ENCODE measurements at places on chromosomes 3 and 15.
A peak's percentile ranks its signal among the peaks of the same experiment; 100 is the strongest.

- DNase-seq, result no peak
Measured at GRCh38 chr3:10294030-10294586, 1.4 kb upstream of the GHRL start.

DNA sequence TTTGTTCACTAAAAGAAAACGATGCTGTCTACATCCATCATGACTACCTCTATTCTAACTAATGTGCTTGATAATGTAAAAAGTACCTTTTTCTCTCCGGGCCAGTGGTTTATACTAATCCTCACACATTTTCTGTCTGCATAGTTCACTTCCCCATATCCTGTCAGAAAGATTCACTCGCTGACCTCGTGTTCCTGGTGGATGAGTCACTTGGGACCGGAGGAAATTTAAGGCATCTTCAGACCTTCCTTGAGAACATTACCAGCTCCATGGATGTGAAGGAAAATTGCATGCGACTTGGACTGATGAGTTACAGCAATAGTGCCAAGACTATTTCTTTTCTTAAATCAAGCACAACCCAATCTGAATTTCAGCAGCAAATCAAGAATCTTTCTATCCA lies 33.8 kb downstream of the COL6A5 start:
- no peak for DNase-seq

DNA sequence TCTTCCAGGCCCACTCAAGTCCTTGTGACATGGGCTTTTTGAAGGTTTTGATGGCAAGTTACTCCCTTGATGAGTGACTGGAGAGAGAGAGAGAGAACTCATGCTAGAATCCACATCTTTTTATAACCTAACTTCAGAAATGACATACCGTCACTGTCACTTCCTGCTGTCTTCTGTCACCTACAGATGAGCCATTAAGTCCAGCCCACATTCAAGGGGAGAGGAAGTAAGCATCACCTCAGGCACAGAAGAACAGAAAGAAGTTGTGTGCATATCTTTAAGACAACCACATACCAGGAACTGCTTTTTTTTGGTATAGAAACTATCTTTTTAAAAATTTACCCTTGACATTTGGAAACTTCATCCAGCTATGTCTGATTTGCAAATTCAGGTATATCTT lies 16.6 kb upstream of the TXNRD3 start:
- DNase-seq, result no peak

DNA sequence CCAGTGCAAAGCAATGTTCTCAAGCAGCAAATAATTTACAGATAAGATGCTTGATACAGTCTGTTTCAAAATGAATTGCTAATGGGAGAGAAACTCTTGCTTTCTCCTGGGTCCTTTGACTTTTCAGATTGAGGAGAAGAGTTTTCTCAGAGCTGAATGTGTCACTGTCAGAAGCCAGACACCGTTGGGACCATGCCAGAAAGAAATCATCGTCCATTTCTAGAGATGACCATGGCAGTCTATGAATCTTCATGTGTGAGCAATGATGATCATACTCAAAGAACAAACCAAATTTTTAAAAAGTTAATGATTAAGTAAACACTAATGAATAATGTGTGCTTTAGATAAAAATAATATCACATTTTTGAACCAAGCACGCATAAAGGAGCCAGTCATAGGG lies 77.6 kb downstream of the ZNF385D start:
- no peak for DNase-seq

DNA sequence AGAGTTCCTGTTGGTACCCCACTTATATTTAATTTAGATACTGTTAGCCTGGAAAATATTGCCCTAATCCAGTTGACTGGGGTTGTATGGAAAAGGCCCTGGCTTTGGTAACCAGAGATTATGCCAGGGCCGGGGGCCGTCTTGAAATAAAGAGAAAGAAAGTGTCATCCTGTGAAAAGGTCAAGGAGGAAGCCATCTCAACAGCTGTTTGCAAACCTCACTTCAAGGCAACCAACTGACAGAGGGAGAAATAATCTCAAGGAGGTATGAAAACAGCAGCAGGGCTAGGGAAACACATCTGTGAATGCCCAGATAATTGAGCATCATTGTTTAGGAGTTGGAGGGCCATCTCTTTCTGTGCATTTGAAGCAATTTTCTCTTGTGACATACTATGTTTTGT lies 190.8 kb downstream of the SUCLG2 start:
- DNase-seq, result no peak

GRCh38 chr15:37094333-37094914 lies 5.9 kb downstream of the MEIS2 start:
- DNase-seq, result no peak

DNA sequence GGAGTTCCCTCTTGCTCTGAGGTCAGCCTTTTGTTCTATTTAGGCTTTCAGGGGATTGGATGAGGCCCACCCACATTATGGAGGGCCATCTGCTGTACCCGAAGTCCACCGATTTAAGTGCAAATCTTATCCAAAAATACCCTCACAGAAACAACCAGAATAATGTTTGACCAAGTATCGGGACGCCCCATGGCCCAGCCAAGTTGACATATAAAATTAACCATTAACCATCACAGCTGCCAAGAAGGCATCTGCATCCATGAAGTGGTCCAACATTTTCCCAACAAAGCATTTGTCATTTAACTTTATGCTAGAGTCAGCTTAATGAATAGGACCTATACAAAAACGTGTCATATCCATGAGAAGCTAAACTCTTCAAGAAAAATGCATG lies 46.2 kb upstream of the TBC1D23 start:
- DNase-seq, result no peak

- no peak for DNase-seq
Measured at GRCh38 chr15:91192690-91193377, 92.8 kb downstream of the SV2B start.

DNA sequence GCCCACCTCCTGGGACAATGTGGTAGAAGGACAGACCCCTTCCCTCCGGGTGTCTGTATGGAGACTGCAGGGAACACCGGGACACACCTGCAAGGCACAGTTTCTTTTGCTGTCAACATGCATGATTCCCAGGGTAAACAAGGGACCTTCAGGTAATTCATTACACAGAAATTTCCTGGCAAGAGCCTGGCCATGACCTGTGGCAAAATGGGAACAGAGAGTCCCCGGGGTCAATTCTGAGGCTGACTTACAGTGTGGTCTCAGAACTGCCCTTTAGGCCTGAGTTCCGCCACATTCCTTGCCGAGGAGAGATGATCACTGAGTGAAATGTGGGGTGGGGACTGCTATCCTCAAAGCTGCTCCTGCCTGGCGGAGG lies 6.3 kb downstream of the STARD5 start:
- DNase-seq, result no peak

- no peak for DNase-seq
Measured at GRCh38 chr3:46318207-46318927, 35.5 kb upstream of the CCR2 start.

DNA sequence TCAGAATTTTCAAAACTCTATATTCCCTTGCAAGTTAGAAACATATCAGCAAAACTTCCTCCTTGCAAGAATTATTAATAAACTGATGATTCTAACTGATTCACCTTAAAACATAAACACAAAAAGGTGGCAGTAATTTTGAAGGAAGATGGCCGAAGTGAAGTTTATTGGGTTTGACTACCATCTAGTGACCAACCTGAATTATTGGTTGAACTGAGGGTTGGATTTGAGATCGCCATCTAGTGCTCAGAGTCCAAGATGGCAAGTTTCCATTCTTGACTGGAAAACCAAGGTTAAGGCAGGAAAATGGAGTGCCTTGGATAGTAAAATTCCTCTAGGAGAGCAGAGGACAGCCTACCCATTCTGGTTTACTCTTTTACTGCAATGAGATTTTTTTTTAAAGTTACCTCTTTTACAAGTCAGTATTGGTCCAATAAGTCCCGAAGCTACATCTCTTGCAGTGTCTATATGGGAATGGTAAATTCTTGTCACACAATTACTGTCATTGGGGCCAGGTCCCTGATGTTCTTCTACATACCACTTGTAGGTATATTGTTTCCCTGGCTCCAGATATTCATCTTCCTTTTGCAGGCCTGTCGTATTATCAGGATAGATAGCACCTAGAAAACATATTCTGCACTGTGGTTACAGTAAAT lies 51.6 kb upstream of the CP start:
- DNase-seq, result peak; percentile 40

DNA sequence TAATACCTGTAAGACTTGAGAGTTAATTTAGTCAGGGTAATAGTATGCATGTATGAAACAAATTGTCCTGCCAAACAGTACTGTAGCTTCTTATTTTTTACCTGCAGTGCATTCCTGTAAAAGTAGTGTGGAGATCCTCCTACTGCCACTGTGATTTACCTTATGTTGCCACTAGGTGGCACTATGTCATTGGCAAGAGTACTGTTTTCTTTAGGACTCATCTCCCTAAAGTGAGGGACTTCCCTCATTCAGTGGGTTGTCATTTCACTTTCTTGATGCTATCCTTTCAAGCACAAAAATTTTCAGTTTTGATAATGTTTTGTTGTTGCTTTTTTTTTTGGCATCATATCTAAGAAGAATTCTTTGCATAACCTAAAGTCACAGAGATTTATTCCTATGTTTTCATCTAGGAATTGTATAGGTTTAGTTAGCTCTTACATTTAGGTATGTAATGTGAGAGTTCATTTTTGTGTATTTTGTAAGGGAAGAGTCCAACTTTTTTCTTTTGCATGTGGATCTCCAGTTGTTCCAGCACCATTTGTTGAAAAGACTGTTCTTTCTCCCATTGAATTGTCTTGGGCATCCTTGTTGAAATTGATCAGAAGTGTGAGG lies 105.7 kb downstream of the AKAP13 start:
- no peak for DNase-seq

GRCh38 chr3:55489798-55490132 lies 2.7 kb upstream of the WNT5A start:
- no peak for DNase-seq

DNA sequence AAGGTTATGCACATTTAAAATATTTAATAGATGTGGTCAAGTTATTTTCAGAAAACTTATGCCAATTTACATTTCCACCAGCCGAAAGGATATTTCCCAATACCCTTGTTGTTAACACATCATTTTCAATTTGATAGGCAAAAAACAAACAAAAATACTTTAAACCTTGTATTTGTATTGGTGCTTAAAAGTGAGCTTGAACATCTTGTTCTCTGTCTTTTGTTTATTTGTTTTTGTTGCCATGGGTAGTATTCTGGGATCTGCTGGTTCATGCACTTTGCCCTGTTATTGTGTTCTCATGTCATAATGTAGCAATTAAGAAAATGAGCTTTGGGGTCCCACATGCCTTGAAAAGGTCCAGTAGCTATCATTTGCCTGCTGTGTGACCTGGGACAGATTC lies 191.4 kb downstream of the LRTM1 start:
- no peak for DNase-seq

DNA sequence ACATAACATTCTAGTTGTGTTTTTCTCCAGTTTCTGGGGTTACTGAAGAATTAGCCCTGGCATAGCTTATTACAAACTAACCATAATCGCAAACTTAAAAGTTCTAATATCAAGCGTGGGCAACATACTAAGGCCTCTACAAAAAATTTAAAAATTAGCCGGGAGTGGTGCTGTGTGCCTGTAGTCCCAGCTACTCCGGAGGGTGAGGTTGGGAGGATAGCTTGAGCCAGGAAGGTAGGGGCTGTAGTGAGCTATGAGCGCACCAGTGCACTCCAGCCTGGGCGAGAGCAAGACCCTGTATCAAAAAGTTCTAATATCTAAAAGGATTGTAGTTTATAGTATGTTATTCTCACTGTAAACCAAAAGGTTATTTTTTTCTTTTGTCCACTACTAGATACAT lies 1.1 kb downstream of the OIP5 start:
- no peak for DNase-seq

DNA sequence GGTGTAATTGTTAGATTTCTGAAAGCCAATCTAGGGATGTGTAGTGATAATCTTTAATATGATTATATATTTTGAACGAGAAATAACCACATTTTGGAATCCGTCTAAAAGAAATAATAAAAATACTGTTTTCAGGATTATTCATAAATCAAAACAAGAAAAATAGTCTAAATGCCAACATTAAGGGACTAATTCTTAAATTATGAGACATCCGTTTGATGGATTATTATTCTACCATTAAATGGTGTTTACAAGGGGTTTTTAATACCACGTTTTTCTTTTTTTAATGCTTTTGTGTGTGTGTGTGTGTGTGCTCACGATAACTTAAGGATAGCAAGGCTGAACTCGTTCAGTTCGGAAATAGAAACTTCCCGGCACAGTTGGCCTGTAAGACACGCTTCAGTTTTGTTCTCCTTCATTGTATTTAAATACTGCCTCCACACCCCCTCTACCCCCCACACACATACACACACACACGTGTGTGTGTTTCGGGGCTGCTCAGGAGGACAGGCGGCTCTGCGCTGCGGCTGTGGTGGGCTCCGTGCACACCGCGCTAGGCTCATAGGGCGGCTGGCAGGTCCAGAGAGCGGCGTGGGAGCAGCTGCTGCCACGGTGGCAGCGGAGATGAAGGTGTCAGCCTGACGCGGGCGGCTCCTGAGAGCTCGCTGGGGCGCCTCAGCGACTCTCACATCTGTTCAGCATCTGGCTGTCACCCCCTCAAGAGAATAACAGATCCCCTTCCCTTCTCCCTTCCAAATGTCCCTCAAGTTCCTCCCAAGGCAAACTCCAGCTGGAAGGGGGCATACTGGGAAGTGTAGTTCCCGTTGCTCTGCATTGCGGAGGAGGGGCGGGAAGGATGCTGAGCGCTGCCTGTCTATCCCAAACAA lies 23.0 kb upstream of the ANP32A start:
- DNase-seq, result no peak

DNA sequence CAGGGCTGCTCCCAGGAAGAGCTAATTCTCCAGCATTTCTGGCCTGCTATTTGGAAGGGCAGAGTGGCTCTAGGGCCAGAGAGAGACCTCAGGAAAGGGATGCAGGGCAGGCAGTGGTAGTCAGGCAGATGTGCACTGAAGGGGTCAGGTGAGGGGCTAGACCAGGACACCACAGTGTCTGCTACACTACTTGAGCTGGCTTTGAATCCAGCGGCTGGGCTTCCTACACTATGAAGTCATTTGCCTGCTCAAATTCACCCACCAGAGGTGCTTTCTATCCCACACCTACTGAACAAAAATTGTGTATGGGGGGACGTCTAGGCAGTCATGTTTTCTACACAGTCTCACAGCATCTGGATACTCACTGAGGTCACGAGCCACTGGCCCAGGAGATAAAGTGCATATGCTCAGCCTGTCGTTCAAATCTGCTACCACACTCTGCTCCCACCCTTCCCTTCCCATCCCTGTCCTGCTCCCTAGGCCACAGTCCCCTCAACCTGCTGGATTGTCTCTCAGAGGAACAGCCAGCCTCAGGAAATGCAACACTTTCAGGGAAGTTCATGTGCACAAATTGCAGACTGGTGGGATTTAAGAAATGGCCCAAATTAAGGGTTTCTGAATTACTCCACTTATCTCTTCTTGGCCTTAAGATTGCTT lies 49.9 kb upstream of the SLC6A11 start:
- DNase-seq, result no peak

- no peak for DNase-seq
Measured at GRCh38 chr3:23964537-23965235, 19.6 kb downstream of the NR1D2 start.

DNA sequence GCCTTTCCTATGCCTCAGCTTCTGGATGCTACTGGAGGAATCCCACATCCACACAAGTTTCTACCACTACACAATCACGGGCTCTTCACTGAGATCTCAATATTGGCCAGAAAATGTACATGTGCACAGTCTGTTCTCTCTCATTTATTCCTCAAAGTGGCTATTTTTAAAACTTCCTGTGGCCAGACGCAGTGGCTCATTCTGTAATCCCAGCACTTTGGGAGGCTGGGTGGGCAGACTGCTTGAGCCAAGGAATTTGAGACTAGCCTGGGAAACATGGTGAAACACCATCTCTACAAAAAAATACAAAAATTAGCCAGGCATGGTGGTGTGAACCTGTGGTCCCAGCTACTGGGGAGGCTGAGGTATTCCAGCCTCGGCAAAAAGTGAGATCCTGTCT lies 91.4 kb upstream of the PRTG start:
- DNase-seq, result no peak

- peak; percentile 91 for DNase-seq
Measured at GRCh38 chr3:143302638-143303171, 183.1 kb downstream of the CHST2 start.
